GM12892 (cell line): ENCODE measurements at places on chromosomes 3 and 15.

DNA sequence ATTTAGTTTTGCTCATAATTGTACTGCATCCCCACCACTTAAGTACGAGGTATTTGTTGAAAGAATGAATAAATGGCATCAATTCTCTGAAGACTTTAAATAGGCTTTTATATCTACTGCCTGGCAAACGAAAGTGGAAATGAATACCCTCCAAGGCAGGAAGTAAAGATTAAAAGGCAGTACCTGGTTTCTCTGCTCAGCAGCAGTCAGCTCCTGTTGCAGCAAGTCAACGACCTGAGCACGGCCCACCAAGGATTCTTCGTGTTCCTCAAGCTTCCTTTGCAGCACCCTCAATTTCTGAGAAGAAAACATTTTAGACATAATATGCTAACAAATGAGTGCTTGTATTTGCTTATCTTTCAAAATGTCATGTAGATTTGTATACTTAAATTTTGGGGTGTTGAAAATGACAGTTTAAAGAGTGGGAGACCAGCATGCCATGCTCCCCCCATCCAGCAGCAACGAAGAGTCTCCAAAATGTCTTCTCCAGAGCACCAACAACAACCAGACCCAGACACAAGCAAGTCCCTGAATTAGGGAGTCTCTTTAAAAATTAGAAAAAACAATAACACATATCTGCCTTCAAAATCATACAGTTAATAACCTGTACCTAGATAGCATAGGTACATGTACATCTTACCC lies 31.2 kb downstream of the GOLGB1 start:
- DNase-seq, result no peak

- DNase-seq, result no peak
These were observed 95.3 kb upstream of the SLC2A2 start for GRCh38 chr3:171121801-171122200.

DNA sequence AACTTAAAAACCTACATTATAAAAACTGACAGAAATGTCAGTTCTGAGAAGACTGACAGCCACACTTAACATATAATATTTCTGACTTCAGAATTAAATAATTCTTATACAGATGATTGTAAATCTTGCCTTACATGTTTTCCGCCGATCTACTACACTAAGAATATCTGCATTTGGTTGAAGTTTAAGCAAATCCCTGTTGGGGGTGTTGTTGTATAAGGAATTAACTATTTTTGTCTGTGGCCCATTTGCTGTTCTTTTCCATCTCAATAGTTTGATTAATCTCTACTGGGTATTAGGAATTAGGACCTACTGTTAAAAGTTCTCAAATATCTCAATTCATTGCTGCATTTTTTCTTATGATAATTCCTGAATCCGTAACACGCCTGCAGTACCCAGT lies 838.3 kb upstream of the ROBO1 start:
- no peak for DNase-seq

- DNase-seq, result no peak
These were observed 90.6 kb downstream of the CRYGS start for GRCh38 chr3:186453531-186453930.

DNA sequence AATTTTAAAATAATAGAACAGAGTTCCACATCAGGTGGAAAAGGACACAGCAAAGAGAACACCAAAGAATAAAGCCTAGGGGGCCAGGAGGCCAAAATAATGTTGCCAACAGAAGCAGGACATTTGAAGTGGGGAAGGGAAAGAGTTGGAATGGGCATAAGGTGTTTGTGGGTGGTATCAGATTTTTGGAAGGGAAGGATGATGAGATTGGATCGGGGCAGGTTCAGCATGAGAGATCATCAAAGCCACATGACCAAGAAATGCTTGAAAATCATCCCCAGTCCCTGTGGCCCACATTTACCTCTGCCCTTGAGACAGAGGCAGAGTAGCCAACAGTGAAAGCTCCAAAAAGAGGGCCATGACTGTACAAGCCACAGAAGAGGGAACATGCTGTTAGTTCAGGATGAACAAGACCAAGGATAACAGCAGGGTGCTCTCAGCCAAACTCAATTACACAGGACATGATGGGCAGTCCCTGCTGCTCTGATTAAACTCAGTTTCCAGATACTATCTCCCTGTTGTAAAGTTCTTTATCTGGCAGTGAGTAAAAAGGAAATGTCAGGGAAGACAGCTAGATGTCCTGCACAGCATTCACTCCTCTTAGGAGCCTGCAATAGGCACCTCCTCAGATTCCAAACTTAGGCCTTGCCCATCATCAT lies 32.5 kb downstream of the RAB27A start:
- DNase-seq, result no peak

- DNase-seq, result no peak
These were observed 188.3 kb downstream of the IL5RA start for GRCh38 chr3:2921903-2922302.

DNA sequence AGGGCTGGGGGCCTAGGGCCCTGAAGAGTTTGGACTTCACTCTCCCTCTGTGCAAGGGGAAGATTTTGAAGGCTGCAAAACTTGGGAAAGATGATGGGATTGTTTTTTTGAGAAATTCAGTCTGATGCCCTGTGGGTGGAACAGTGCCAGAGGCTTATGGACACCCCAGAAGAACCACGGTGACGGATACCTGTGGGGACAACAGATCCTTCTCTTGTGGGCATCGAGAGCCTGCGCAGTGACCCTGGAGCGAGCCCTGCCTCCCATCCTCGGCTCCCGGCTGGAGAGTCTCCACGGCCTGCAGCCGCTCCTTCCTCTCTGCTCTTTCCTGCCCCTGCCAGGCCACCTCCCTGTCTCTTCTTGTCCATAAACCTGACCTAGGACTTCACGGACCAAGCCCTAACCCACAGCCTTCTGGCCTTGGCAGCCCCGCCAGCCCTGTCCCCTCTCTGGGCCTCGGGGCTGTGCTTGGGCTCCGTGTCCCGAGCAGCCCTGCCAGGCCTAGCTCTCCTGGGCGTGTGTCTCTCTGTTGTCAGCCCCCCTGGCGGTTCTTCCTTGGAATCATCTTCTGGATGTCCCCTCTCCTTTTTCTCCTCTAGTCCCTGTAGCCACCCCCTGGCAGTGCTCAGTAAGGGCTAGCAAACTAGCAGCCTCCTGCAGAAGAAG lies 98.4 kb downstream of the VGLL4 start:
- DNase-seq, result no peak

DNA sequence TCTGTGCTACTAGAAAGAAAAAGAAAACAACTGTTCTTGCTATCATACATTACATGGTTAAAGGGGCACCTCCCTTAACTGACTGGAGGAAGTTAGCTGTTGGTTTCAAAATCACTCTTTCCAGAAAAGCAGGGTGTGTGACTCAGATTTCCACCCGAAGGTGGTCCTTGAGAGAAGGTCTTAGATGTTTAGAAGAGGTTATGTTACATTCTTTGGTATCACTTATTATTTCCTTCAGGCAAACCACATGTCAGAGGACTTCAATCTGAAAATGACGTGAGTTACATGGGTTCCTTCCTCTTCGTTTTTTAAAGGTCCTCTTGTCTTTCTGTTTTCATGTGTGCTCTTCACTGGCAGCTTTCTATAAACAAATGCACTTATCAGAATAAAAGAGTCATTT lies 307.9 kb upstream of the CBLB start:
- DNase-seq, result no peak

GRCh38 chr15:42358141-42358540 lies 1.2 kb upstream of the CAPN3 start:
- DNase-seq, result no peak

DNA sequence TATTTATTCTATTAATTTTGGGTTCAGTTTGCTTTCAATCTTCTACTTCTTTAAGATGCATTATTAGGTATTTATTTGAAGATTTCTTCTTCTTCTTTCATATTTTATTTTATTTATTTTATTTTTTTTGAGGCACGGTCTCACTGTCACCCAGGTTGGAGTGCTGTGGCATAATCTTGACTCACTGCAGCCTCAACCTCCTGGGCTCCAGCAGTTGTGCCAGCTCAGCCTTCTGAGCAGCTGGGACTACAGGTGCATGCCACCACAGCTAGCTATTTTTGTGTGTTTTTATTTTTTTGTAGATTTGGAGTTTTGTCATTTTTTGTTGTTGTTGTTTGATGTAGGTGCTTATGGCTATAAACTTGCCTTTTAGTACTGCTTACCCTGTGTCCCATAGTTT lies 543.2 kb upstream of the SGO1 start:
- DNase-seq, result no peak

GRCh38 chr3:32321095-32321790 lies 70.4 kb upstream of the CMTM7 start:
- no peak for DNase-seq

- no peak for DNase-seq
These were observed 10.2 kb downstream of the C3orf20 start for GRCh38 chr3:14685179-14685578.

DNA sequence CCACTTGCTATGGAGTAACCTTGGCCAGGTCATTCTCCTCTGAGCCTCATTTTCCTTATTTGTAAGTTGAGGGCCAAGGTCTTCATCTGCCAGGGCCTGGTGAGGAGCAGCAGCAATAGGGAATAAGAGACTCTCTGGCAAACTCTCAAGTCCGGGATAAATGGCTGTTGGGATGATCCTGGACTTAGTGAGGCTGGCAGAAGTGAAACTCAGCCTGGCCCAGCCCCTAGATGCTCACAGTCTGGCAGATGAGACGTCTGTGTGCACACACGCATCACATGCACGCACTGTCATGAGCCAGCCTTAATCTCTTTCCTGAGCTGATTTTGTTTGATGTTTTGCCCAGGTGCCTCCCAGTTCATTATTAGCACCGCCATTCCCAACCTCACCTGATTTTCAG lies 26.8 kb downstream of the SLC6A6 start:
- no peak for DNase-seq

DNA sequence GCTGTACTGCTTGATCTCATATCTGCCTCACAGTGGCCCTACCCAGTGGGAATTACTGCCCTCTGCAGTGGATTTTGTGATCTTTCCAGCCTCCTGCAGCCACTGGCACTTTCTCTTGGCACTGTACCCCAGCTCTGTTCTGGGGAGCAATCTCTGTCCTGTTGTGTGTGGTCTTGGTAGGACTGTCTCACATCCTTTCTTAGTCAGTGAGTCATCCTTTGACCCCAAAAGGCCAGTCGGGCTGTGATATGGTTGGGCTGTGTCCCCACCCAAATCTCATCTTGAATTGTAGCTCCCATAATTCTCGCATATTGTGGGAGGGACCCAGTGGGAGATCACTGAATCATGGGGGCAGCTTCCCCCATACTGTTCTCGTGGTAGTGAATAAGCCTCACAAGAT lies 133.3 kb upstream of the TPM1 start:
- no peak for DNase-seq
